Upper lobe of right lung (tissue), 1 donor: ENCODE measurements at places on chromosomes 13 and 19. TPM values are rescaled to one million over a fixed set of nuclear protein-coding genes. Genes with fewer than 3 reads are reported as not detected.
A peak's percentile ranks its signal among the peaks of the same experiment; 100 is the strongest.

GRCh38 chr13:61128850-61129645, 286.6 kb downstream of the PCDH20 start:
- H3K27ac ChIP-seq = no peak overlapping the region
- H3K4me3 ChIP-seq = no peak overlapping the region
- no peaks in the 10 kb centered on the region for H3K4me1 ChIP-seq
- H3K36me3 ChIP-seq = no peaks in the 10 kb centered on the region
- H3K27me3 ChIP-seq = no peaks in the 10 kb centered on the region
- DNase-seq = no peak

MTIF3 gene
- total RNA-seq = 38.6 TPM

GRCh38 chr13:47433461-47434005, 536.7 kb upstream of the HTR2A start:
- no peaks in the 10 kb centered on the region for H3K36me3 ChIP-seq
- DNase-seq = no peak
- H3K27me3 ChIP-seq = no peaks in the 10 kb centered on the region
- no peak overlapping the region for H3K4me3 ChIP-seq

GRCh38 chr13:39956036-39956435, 300.6 kb downstream of the COG6 start:
- H3K27ac ChIP-seq = no peak overlapping the region
- H3K27me3 ChIP-seq = no peaks in the 10 kb centered on the region
- peaks cover 8% of the 10 kb centered on the region for H3K4me1 ChIP-seq
- DNase-seq = no peak
- no peaks in the 10 kb centered on the region for H3K36me3 ChIP-seq
- no peak overlapping the region for H3K4me3 ChIP-seq

NLRP4 gene
- not detected for total RNA-seq

CHERP gene
- total RNA-seq = 41.9 TPM

CYP2F1 gene
- not detected for total RNA-seq

- no peak overlapping the region for H3K27ac ChIP-seq
- peak overlapping the region; percentile 42 for H3K4me3 ChIP-seq
- H3K4me1 ChIP-seq = peaks cover 8% of the 10 kb centered on the region
- H3K36me3 ChIP-seq = no peaks in the 10 kb centered on the region
These were observed 3.0 kb downstream of the CNFN start for GRCh38 chr19:42386974-42387707.

DNA sequence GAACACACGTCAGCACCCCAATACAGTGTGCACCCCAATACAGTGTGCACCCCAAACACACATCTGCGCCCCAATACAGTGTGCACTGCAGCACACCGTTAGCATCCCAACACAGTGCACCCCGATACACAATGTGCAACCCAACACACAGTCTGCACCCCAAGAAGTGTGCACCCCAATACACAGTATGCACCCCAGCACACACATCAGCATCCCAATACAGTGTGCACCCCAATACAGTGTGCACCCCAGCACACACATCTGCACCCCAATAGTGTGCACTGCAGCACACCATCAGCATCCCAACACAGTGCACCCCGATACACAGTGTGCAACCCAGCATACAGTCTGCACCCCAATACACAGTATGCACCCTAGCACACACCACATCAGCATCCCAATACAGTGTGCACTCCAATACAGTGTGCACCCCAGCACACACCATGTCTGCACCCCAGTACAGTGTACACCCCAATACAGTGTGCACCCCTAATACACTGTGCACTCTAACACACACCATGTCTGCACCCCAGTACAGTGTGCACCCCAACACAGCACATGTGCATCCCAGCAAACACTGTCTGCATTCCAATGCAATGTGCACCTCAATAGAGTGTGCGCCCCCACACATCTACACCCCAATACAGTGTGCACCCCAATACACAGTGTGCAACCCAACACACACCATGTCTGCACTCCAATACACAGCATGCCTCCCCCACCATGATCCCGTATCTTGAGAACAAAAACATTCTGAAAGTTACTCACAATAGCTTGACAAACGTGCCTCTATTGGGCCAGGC, 855 bp upstream of the CARS2 start:
- H3K27me3 ChIP-seq = no peaks in the 10 kb centered on the region
- H3K27ac ChIP-seq = peak overlapping the region; percentile 85
- peak overlapping the region; percentile 75 for H3K4me3 ChIP-seq
- H3K4me1 ChIP-seq = peaks cover 41% of the 10 kb centered on the region

DNA sequence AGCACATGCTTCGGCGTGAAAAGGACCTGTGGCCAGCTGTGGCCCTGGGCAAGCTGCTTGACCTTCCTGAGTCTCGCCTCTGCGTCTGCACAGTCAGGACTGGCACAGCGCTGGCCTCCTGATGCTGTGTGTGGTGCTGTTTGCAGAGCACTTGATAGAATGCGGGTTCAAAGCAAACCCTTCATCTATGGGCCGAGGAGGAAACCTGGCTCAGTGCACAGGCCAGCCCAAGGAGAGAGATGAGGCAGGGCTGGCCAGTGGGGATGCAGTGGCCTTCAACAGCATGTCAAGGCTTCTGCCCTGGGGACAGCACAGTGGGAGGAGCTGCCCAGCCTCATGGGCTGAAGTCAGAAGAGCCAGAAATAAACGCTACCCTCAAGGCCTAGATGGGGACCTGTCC, 21.3 kb upstream of the VSTM2B start:
- no peak overlapping the region for H3K4me3 ChIP-seq
- no peak overlapping the region for H3K27ac ChIP-seq
- no peaks in the 10 kb centered on the region for H3K4me1 ChIP-seq
- no peaks in the 10 kb centered on the region for H3K36me3 ChIP-seq

GRCh38 chr13:32811297-32811800, 204.9 kb upstream of the KL start:
- no peaks in the 10 kb centered on the region for H3K36me3 ChIP-seq
- H3K27me3 ChIP-seq = no peaks in the 10 kb centered on the region
- H3K4me3 ChIP-seq = no peak overlapping the region

DNA sequence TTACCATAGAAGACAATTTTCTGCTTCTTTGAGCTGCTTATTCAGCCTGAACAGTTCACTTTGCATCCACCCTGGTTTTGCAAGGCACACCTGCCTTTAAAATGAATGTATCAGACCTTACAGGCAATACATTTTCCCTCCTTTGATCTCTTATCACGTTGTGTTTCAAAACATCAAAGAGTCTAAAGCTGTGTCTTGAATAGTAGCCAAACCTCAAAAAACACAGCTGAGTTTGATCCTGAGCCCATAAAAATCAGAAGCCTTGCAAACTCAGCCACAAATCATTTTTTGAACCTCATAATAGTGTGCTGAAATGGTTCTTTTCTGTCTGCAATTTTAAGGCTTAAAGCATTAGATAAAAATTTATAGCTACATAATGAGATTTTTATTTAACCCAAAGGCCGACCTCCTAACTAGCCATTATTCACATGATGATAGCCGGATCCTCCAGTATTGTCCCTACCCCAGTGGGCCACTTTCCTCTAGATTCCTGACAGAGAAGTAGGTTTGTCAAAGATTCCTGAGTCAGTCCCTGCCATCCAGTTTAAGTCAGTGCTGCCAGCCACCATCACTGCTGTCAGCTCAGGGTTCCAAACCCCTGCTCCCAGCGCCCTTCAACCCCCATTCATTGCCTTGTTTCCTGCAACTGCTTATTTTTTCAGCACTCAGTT, 71.8 kb downstream of the CAB39L start:
- H3K4me3 ChIP-seq = no peak overlapping the region
- H3K27me3 ChIP-seq = no peaks in the 10 kb centered on the region
- H3K27ac ChIP-seq = no peak overlapping the region
- H3K4me1 ChIP-seq = peaks cover 21% of the 10 kb centered on the region
- no peak for DNase-seq

- H3K27ac ChIP-seq = no peak overlapping the region
- no peaks in the 10 kb centered on the region for H3K36me3 ChIP-seq
- H3K4me3 ChIP-seq = no peak overlapping the region
- no peak for DNase-seq
These were observed 72.9 kb upstream of the NPAS1 start for GRCh38 chr19:46946611-46947238.

DNA sequence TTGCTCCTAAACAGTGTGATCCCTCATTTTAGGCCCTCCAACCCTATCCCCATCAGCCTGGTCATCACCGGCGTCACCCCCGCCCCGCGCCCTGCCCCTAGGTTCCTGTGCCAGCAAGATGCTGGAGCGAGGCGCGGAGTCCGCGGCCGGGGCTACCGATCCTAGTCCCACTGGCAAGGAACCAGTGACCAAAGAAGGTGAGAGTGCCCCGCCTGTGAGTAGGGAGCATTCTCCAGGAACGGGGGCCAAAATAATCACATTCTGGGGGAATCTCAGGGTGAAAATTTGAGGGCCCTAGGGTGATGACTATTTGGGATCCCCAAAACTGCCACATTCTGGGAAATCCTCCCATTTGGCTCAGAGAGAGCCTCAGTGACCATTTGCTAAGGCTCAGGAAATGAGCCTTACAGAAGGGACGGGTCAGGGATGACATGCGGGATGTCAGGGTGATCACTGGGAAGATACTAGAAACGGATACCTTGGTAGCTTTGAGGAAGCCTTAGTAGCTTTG, 1.4 kb downstream of the ZNF575 start:
- DNase-seq = no peak
- peak overlapping the region; percentile 1 for H3K27ac ChIP-seq
- no peaks in the 10 kb centered on the region for H3K27me3 ChIP-seq
- peak overlapping the region; percentile 68 for H3K4me3 ChIP-seq
- H3K4me1 ChIP-seq = peaks cover 10% of the 10 kb centered on the region
- peaks cover 17% of the 10 kb centered on the region for H3K36me3 ChIP-seq

DNA sequence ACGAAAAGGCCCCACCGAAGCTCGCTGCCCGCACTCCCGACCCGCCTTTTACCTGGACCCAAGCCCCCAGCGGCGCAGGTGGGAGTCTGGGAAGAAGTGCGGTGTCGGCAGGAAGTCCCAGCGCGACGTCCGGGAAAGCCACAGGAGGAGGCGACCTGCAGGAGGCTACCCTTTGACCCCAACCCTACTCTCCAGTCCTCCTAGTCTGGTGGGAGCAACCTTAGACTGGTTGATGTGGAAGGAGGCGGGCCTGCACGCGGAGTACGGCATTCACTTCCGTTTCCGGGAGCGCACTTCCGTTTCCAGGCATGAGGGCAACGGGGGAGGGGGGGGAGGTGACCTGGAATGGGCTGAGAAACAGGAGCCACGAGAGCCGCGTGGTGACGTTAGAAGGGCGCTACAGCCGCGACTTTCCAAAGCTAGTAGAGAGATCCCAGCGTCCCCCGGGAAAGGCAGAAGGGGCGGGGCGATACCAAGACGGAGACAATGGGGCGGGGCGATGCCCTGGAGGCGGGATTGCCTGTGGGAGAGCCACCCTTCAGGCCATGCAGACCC, 28.5 kb downstream of the ZNF266 start:
- no peak overlapping the region for H3K27ac ChIP-seq
- peak; percentile 74 for DNase-seq
- H3K36me3 ChIP-seq = no peaks in the 10 kb centered on the region
- H3K27me3 ChIP-seq = no peaks in the 10 kb centered on the region
- no peaks in the 10 kb centered on the region for H3K4me1 ChIP-seq
- peak overlapping the region; percentile 50 for H3K4me3 ChIP-seq

GRCh38 chr13:98576200-98576945, 534 bp downstream of the STK24 start:
- peak overlapping the region; percentile 93 for H3K27ac ChIP-seq
- DNase-seq = peak; percentile 82
- no peaks in the 10 kb centered on the region for H3K27me3 ChIP-seq
- H3K4me3 ChIP-seq = peak overlapping the region; percentile 94

DNA sequence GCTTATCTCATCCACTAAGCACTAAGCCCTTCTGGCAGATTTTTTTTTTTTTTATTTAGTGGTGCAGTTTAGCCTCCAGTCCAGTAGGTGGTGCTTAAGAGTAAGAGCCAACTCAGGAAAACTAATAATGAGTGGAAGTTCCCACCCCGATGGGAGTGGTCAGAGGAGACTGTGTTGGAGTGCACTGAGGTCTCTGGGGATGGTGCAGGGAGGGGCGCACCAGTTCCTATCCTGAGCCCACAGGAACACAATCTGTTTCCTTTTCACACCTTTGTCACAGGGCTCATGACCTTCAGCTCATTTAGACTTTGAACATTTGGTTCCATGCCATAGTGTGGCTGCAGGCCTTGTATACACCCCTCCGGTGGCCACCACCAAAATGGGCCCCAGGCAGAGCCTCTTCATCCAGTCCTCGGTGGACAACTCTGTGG, 367.4 kb downstream of the SPRY2 start:
- DNase-seq = no peak
- no peaks in the 10 kb centered on the region for H3K27me3 ChIP-seq
- H3K4me1 ChIP-seq = no peaks in the 10 kb centered on the region
- no peak overlapping the region for H3K27ac ChIP-seq

- no peaks in the 10 kb centered on the region for H3K27me3 ChIP-seq
- no peak overlapping the region for H3K4me3 ChIP-seq
- H3K27ac ChIP-seq = no peak overlapping the region
- no peaks in the 10 kb centered on the region for H3K4me1 ChIP-seq
These were observed 77.8 kb downstream of the TEX26 start for GRCh38 chr13:31010296-31010695.

DNA sequence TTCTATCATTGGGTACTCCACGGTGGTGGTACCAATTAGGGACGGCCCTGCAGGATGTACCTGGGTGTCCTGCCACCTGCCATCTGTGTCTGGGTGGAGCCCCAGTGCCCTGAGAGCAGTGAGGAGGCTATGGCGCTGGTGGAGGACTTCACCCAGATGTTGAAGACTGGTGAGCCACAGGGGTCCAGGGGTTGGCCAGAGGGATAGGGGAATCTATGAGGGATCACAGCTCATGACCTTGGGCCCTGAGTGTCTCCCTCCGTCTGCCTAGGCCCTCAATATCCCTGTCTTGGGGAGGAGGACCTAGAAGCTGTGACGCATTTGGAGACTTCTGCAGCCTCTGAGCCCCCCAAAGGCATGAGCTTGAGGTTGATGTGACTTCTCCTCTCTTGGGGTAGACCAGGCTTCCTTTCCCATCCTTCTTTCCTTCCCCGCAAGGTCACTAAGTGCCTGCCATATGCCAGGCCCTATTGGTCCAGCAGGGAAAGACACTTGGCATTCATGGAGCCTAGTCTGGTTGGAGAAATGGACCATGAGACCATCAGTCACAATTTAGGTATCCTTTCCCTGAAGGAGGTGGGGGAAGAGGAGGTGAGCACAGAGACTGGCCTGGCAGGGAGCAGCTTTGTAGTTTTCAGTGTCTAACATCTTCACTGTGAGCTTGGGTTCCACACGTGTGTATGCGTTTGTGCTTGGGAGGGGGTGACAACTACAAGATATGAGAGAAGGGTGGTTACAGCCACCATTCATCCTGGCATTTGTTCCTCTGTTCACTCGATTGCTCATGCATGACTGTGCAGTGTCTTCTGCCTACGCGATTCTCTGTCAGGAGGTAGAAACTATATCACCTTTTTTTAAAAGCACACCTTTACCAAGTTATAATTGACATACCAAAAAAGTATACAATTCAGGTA, 5.1 kb upstream of the MZF1 start:
- H3K4me1 ChIP-seq = peaks cover 13% of the 10 kb centered on the region
- H3K36me3 ChIP-seq = peaks cover 13% of the 10 kb centered on the region
- no peaks in the 10 kb centered on the region for H3K27me3 ChIP-seq
- H3K4me3 ChIP-seq = no peak overlapping the region
- no peak overlapping the region for H3K27ac ChIP-seq

GRCh38 chr13:53743906-53744305, 715.3 kb downstream of the OLFM4 start:
- no peaks in the 10 kb centered on the region for H3K36me3 ChIP-seq
- H3K27me3 ChIP-seq = no peaks in the 10 kb centered on the region

GRCh38 chr13:35566340-35566739, 89.9 kb upstream of the MAB21L1 start:
- DNase-seq = no peak
- H3K4me1 ChIP-seq = no peaks in the 10 kb centered on the region
- no peaks in the 10 kb centered on the region for H3K27me3 ChIP-seq
- H3K4me3 ChIP-seq = no peak overlapping the region

PLPPR2 gene
- total RNA-seq = 26.5 TPM
